ENCODE measurements at places on chromosomes 16 and 17. TPM values are rescaled to one million over a fixed set of nuclear protein-coding genes. Genes with fewer than 3 reads are reported as not detected.

CACNG4 gene
- 5.1 TPM for polyA plus RNA-seq

CD300E gene
- 0.12 TPM for polyA plus RNA-seq

HOXB8 gene
- polyA plus RNA-seq, result 1.8 TPM

TP53TG3F gene
- not detected for polyA plus RNA-seq

CNGB1 gene
- polyA plus RNA-seq, result 7.5 TPM

PABPN1L gene
- 0.12 TPM for polyA plus RNA-seq

DUSP3 gene
- polyA plus RNA-seq, result 68.7 TPM

PPP1R1B gene
- polyA plus RNA-seq, result 20.4 TPM

DNAH9 gene
- 0.28 TPM for polyA plus RNA-seq

ZNF48 gene
- 6.4 TPM for polyA plus RNA-seq

PERCC1 gene
- 1.3 TPM for polyA plus RNA-seq

MT1M gene
- polyA plus RNA-seq, result 2.5 TPM

GPR139 gene
- 0.07 TPM for polyA plus RNA-seq

EZH1 gene
- polyA plus RNA-seq, result 37.6 TPM

METTL26 gene
- polyA plus RNA-seq, result 59.1 TPM

SPATA32 gene
- 0.24 TPM for polyA plus RNA-seq

Measured in large intestine (tissue), 12 donors.